ENCODE measurements at places on chromosomes 13 and 19. TPM values are rescaled to one million over a fixed set of nuclear protein-coding genes. Genes with fewer than 3 reads are reported as not detected.

DNA sequence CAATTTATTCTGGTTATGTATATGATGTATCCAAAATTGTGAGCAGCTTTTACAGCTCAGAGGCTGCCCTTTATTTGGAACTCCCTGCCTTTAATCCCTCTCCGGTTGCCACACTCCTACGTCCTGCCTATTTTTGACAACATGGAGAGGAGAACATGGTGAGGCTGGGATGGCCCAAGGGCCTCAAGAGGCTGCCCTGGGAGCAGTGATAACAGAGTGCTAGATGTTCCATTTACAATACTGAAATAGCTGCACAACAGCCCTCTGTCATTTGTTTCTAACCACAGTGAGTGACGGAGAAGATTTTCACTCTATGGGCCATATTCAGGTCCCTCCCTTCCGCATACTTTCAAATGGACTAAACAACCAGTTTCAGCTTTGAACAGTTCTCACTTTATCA is 33.4 kb downstream of the STARD13 start:
- peak; percentile 89 for DNase-seq

GRCh38 chr19:33416307-33417215 is 43.1 kb downstream of the CEBPG start:
- peak; percentile 72 for DNase-seq

DNA sequence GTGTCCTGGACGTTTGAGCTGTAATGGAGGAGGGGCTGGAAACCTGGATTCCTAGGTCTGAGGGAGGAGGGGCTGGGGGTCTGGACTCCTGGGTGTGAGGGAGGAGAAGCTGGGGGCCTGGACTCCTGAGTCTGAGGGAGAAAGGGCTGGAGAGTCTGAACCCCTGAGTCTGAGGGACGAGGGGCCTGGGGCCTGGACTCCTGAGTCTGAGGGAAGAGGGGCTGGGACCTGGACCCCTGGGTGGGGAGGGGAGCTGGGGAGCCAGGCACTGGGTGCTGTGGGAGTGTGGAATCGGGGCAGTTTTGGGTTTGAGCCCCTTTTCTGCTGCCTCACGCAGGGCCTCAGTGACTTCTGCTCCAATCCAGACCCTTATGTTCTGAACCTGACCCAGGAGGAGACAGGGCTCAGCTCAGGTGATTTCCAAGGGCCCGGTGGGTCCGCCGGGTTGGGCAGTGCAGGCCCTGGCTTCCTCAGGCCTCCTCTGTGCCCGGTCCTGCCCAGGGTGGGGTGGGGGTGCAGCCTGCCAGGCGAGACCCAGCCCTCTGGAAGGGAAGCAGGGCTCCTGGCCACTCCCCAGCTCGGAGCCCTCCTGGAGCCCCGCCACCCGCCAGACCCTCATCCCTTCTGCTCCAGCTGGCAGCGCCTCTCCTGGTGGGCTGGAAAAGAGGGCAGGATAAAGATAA is 14.4 kb downstream of the TTYH1 start:
- DNase-seq = no peak

GRCh38 chr13:103324641-103325040 is 258.4 kb upstream of the SLC10A2 start:
- DNase-seq = no peak

- no peak for DNase-seq
Observed at GRCh38 chr19:16470911-16471811, 609 bp downstream of the EPS15L1 start.

- DNase-seq = peak; percentile 8
Observed at GRCh38 chr19:36041831-36042230, 9.2 kb upstream of the CLIP3 start.

DNA sequence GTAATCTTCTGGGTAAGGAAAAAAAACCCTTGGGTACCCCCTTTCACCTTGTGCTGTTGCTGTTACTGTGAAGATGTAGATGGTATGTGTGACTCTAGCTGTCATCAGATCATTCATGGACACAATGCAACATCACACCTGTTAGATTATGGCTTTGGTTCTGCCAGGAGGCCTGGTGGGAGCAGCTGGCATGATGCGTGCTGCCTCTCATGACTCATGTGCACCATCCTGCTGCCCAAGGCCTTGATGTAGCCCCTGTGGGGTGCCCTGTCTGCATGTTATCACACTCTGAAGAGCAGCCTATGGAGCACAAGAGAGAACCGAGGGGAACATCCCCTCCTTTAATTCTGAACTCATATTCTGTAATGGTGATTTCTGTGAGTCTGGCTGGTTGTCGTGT is 57.7 kb upstream of the TEX29 start:
- no peak for DNase-seq

- DNase-seq = no peak
Observed at GRCh38 chr13:78592584-78592983, 10.8 kb downstream of the POU4F1 start.

- no peak for DNase-seq
Observed at GRCh38 chr13:48072304-48072703, 22.6 kb downstream of the MED4 start.

- no peak for DNase-seq
Observed at GRCh38 chr19:5691822-5692722, 2.0 kb downstream of the RPL36 start.

DNA sequence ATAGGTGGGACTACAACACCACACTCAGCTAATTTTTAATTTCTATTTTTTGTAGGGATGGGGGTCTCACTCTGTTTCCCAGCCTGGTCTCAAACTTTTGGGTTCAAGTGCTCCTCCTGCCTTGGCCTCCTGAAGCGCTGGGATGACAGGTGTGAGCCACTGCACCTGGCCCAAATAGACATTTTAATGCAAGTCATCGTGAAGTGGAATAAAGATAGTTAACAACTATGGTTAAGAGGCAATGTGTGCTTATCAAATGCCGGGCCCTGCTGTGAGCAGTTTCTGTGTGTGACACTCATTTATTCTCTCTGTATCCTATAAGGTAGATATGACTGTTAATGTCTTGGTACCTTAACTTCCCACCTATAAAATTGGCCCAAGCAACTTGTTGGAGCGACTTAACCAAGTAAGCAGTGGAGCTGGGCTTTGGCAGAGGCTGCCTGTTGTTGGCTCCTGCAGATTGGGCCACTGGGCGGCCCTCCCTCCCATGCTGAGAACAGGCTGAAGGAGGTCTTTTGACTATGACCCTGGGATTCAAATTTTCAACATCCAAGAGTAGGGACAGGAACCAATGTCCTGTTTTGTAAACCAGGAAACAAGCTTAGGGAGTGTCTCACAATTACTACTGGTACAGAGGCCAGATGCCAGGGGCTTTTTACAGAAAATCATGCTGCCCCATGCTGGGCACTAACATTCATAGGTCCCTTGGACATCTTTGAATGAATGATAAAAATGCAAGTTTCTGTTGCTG is 450.7 kb downstream of the TSHZ3 start:
- DNase-seq = no peak

DNA sequence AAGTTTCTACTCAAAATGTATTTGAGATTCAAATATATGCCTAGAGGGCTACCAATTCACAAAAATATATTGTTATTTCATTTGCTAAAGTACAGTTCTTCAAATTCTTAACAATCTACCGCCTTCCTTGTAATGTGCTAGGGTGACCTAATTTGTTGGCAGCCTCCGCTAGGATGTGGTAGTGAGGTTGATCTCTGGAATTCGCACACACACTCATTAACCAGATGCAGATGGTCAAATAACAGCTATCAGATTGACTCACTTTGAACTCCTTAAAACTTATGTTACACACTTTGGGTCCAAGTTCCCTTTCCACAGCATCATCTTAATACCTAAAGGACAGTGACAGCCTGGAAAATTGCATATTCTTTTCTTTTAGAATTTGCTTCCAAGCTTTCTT is 367.3 kb downstream of the DCT start:
- peak; percentile 94 for DNase-seq

GRCh38 chr19:47766670-47767069 is 11.8 kb upstream of the SELENOW start:
- no peak for DNase-seq

GRCh38 chr19:28288572-28289264 is 924.2 kb downstream of the UQCRFS1 start:
- peak; percentile 39 for DNase-seq

DNA sequence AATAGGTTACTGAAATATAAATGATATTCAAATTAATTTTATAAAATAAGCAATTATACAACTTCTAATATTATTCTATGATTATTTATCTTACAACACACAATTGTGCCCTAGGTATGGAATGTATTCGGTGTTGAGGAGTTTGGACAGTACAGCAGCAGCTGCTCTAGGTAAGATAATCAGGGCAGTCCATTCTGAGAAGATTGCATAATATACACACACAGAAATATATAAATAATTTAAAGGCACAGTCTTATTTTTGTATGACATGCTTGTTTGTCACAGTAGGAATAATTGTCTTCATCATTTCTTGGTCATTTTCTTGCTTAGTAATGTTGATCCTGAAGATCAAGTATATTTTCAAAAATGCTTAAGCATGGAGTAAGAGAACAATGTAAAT is 849.4 kb upstream of the MIR17HG start:
- no peak for DNase-seq

GRCh38 chr13:77219401-77219800 is 107.5 kb downstream of the MYCBP2 start:
- no peak for DNase-seq

PRTN3 gene
- polyA plus RNA-seq = 0.44 TPM

LGALS7B gene
- not detected for polyA plus RNA-seq

ANKRD10 gene
- 142 TPM for polyA plus RNA-seq

BRME1 gene
- 8.2 TPM for polyA plus RNA-seq

ZNF730 gene
- 4.1 TPM for polyA plus RNA-seq

MYBPC2 gene
- polyA plus RNA-seq = 0.30 TPM

CGB2 gene
- polyA plus RNA-seq = not detected

IRF3 gene
- polyA plus RNA-seq = 38.4 TPM
